ENCODE measurements at places on chromosomes 5 and 9. TPM values are rescaled to one million over a fixed set of nuclear protein-coding genes. Genes with fewer than 3 reads are reported as not detected.

- DNase-seq = no peak
Observed at GRCh38 chr9:122168356-122168755, 8.6 kb downstream of the MORN5 start.

DNA sequence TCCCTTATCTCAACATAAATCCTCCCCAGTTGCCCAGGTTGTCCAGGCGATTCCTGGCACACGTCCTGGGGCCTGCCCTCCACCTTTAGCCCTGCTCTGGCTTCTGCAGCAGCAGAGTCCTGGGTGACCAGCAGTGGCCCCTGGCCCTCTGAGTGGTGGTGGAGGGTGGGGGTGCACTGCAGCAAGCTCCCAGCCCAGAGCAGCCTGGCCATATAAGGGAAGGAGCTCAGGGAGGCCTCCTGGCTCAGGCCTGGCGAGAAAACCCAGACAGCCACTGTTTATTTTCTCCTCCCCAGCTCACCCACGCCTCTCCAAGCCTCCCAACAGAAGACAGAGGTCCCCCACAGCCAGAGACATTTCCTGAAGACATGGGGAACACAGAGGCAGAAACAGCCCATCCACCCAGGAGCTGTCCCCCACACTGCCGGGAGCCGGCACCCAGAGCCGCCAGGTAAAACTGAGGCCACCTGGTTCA is 44.7 kb upstream of the IL17B start:
- no peak for DNase-seq

The ROPN1L gene
- not detected for total RNA-seq

DNA sequence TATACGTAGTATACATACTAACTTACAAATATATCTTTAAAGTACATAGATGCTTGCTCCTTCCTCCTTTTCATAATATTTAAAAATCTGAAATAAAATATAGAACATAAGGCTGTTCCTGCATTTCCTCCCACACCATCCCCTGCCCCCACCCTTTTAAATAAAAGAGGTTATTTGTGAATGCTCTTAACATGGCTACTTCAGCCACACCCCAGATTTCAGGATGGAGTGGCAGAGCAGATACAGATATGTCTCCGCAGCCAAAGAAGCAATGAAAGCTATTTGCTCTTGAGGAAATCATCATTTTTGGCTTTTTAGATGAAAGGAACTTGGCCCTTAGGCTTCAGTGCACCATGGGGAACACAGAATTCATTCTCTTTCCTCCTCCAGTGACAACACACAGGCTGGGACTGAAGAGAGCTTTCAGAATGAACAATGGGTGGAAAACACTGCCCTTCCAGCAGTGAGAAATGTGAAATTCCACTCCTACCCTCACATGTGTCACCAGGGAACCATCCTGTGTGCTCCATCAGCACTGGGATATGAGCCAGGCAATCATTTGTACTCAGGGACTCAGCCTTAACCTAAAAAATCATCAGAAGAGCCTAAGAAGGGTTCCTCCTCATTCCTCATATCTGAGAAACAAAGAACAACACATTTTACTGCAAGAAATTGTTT is 134.3 kb downstream of the PPP2R2B start:
- DNase-seq = no peak

- DNase-seq = peak; percentile 71
Observed at GRCh38 chr5:179317411-179318220, 27.6 kb downstream of the ADAMTS2 start.

The TAS2R1 gene
- not detected for total RNA-seq

- no peak for DNase-seq
Observed at GRCh38 chr9:96078897-96079490, 203.5 kb downstream of the ERCC6L2 start.

DNA sequence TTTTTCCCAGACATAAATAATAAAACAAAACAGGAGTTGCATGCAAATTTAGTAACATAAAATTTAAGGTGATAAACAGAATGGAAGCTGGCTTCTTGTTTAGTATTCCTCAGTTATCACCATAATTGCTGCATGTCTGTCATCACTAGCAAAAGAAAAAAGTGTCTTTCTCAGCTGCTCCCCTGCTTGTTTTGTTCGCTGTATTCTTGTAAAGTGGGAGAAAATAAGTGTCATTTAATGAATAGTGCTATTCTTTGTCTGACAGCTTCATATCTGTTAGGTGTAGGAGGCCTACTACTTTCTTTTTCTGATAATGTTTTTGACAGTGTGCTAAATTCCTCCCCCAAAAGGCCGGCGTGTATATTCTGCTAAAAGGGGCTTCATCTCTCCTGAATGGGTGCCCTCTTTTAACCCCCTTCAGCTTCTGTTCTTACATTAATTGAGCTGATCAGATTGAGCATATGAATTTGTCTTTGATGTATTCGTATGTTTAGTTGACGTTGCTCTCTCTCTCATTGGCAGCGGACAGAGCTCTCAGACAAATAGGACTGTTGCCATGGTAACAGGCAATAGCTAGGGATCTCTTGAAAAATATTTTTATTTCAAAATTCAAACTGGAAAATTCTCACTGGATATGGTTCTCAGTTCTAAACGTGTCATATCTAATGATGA is 303.8 kb downstream of the KIAA0825 start:
- DNase-seq = no peak

- DNase-seq = no peak
Observed at GRCh38 chr5:168669668-168670378, 90.7 kb upstream of the PANK3 start.

- DNase-seq = no peak
Observed at GRCh38 chr5:68521776-68522175, 306.2 kb downstream of the PIK3R1 start.

The DOCK2 gene
- total RNA-seq = 2.5 TPM

The C9orf40 gene
- 2.9 TPM for total RNA-seq

The PCDHB12 gene
- total RNA-seq = 0.94 TPM

DNA sequence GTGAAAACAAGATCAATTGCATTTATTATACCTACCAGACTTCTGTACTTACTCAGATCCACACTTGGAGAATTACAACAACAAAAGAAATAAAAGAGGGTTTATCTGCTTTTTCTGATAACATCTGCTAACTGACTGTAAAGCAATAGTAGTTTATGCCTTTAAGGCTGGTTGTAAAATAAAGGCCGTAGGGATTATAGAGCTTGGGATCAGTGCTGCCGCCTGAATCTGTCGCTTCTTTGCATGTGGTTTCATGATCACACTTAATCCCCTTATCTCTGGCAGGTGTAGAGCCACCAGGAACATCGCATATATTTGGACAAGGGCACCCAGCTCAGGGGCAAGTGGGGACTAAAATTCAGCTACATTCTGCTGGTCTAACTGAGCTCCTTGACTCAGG is 146.7 kb downstream of the CCDC192 start:
- no peak for DNase-seq

The LTC4S gene
- 4.7 TPM for total RNA-seq

The HK3 gene
- total RNA-seq = 0.93 TPM

GRCh38 chr5:68883436-68883835 is 210.4 kb upstream of the SLC30A5 start:
- DNase-seq = no peak

DNA sequence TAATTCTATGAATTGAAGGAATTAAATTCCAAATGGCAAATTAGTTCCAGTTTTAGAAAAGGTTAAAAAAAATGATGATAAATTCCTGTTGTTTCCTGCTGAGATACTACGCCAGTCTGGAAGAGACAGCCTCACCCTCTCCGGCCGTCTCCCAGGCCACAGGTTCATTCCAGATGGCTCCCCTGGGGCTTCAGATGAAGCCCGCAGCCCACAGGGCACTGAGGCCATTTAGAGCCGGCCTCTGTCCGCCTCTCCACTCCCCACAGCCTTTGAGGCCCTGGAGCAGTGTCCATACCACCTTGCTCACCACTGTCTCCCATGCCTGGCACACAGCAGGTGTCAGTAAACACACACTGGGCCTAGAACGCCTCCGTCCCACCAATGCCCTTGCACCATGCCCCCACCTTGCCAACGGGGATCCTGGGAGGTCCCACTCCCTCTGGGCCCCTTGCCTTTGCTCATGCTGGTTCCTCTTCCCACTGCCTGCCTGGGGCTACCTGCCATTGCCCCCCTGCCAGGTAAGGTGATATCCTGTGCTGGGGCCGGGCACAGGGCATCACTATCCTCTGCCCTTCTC is 26.1 kb downstream of the GFPT2 start:
- no peak for DNase-seq

DNA sequence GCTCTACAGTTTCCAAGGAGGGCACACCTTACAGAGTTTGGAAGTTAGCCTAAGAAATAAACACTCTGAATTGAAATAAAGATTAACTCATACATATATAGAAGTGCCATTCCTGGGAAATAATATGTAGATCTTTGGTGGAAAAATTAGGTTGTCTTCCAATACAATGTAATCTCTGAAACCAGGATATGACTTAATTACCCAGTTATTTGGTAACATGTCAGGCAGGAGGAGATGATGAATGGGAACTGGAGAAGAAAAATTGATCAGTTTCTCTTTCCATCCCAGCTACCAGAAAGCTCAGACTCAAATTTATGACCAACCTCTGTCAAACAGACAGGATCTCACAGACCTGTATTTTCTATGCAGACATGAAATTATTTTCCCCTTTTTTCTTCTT is 215.2 kb upstream of the SNX2 start:
- no peak for DNase-seq

- DNase-seq = no peak
Observed at GRCh38 chr5:33934176-33934575, 2.0 kb upstream of the RXFP3 start.

- DNase-seq = no peak
Observed at GRCh38 chr9:6909181-6909580, 151.4 kb downstream of the KDM4C start.

The GPR150 gene
- 0.60 TPM for total RNA-seq

GRCh38 chr9:104927216-104927911 is 591 bp downstream of the ABCA1 start:
- peak; percentile 73 for DNase-seq

GRCh38 chr5:54476682-54477081 is 21.2 kb downstream of the HSPB3 start:
- DNase-seq = no peak

The SPINK6 gene
- total RNA-seq = 2.3 TPM

- DNase-seq = no peak
Observed at GRCh38 chr5:13932011-13932410, 12.5 kb downstream of the DNAH5 start.

DNA sequence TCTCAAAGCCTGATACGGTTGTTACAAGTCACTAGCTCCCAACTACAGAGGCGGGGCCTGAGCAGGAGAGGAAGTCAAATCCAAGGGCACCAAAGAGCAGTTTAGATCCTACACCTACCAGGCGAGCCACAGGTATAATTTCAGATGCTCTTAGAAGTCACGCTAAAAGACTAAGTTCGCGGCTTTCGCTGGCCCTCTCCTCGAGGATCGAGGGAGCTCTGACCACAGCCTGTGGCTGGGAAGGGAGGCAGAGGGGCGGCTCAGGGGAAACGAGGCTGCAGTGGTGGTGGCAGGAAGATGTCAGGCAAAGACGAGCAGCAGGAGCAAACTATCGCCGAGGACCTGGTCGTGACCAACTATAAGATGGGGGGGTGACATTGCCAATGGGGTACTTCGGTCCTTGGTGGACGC is 48.6 kb downstream of the SEMA4D start:
- DNase-seq = no peak

DNA sequence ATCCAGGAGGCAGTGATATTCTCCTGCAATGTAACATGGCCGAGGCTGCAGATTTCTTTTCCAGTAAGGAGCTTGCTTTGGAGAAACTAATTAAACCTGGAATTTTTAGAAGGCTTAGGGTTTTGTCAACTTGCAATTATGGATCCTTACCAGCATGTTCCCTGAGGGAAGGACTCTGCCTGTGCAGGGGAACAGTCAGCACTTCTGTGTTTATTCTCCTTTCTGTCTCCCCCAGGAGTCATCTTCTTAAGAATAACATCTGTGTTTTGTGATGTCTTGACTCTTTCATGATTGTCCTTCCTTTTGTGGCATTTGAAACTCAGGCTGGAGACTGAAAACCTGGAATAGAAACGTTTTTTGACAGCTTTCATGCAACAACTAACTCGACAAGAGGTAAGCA is 80.5 kb upstream of the TNFSF8 start:
- no peak for DNase-seq

GRCh38 chr9:133955821-133956411 is 36.2 kb downstream of the VAV2 start:
- no peak for DNase-seq

The HNRNPK gene
- total RNA-seq = 422 TPM

DNA sequence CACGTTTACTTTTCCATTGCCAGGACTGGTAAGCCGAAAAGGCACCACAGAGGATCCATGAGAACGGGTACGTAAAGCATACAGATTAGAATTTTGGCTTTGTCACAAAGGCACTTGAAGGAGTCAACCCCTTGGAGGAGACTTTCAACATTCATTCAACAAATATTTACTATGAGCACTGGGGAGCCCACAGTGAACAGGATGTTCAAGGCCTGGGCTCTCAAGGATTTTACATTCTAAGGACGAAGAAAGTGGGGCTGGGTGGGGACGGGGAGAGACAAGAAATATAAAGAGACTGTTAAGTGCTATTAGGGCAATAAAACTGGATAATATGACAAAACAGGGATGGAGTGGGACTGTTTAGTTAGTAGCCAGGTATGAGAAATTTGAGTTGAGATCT is 66.0 kb downstream of the KLF4 start:
- no peak for DNase-seq

The GRIA1 gene
- total RNA-seq = not detected

DNA sequence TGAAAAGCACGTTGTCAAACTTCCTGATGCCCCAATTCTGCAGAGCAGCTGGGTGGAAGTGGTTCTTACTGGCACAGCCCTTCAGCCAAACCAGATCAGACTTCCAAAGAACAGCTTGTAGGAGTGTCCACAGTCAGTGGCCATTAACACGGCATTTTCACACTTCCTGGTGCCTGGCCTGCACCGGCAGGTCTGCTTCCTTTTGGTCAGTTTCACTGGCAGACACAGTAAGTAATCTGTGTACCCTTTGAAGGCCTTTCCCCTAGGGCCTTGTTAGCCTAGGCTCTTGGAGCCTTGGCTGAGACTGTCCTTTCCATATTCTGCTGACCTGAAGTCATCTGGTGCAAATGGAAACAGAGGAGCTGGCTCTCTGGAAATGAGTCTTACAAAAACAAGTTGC is 297.5 kb upstream of the TNC start:
- DNase-seq = no peak

- no peak for DNase-seq
Observed at GRCh38 chr5:35668319-35668718, 50.7 kb downstream of the SPEF2 start.

The CCDC187 gene
- 0.13 TPM for total RNA-seq

The SPATA31E1 gene
- total RNA-seq = not detected

The FOXD4L5 gene
- total RNA-seq = not detected
